CD4-positive, alpha-beta T cell (primary cell): ENCODE measurements at places on chromosomes 12 and 14. TPM values are rescaled to one million over a fixed set of nuclear protein-coding genes. Genes with fewer than 3 reads are reported as not detected.

DNA sequence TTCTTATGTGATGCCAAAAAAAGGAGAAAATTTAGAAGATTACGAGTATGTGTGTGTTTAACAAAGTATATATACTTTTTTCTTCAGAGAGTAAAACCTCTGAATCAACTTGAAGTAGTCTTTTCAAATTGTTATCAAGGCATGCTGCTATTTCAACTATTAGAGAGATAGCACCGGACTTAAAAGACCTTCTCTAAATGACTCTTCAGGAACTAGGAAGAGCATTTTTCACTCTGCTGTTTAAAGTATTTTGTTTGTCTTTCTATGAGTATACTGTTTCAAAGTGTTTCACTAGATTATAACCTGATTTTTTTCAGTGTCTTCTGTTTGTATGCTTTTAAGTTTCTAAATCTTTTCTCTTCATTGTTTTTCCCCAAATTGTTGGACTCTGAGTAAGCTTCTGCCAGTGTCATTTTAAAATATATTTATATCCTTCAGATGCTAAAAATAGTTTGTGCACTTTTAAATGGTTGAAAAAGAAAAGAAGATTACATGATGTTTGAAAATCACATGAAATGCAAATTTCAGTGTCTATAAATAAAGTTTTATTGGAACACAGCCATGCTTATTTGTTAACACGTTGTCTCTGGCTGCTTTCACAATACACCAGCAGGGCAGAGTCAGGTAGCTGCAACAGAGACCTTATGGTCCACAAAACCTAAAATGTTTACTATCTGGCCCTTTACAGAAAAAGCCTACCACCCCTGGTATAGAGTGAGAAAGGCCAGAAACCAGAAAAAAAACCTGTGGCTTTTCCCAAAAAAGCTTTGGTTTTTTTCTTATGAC, 21.3 kb downstream of the CRADD start:
- no peak for DNase-seq

DNA sequence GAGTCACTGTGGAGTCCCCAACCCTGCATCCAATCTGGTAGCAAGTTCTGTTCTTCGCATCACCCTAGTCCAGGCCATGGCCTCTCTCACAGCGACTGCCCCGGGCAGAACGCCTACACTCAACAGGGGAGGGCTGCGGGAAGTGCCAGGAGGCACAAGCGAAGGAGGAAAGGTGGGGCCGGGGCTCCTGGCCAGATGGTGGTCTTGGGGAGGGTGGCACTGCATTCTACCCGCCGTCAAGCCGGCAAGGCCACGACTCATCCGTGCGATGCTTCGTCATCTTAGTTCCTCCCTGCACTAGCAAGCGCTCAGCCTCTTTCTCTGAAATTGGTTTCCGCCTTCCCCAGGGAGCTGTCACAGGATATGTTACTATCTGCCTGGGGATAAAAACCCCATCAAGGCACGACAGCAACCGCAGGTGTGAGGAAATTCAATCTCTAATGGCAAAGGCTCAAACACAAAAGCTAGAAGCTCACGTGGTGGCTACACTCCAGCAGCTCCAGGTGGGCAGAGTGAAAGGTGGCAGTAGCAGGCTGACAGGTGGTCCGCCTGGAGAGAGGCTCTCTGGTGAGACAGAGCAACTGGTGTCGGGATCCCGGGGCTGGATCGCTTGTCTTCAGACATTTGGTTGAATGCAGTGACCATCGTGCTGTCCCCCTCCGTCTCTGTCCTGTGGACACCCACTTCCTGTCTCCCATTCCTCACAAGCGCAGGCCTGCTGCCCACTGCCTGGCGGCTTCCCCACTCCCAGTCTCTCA, 34.1 kb downstream of the ACADS start:
- no peak for DNase-seq

DNA sequence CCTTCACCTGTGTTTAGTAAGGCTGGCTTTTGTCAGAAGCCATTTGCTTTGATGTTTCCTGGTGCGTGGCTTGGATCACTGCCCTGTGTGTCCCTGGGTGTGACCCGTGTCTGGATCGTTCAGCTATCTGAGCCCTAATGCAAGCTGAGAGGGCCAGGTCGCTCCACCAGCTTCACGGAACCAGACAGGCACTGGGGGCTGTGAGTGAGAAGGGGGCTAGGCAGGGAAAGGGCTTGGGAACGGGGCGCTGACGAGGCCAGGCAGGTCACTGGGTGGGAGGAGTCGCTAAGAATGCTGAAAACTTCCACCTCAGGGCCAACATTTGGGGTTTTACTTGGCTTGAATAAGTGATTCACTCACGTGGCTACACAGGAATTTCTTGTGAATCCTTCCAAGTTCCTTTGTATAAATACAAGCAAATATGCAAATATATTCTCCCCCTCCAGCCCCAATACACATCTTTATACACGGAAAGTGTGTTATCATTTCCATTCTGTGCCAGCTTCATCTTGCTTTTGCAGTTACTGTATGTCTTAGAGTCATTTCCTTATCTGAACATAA, 24.2 kb upstream of the MMP17 start:
- DNase-seq: no peak

- DNase-seq: peak; percentile 28
These were observed 1.0 kb upstream of the ERC1 start for GRCh38 chr12:989751-990660.

- no peak for DNase-seq
These were observed 281.9 kb downstream of the CACNA1C start for GRCh38 chr12:2334689-2335088.

GRCh38 chr12:93373961-93374656, 3.6 kb upstream of the NUDT4 start:
- no peak for DNase-seq

- no peak for DNase-seq
These were observed 211.8 kb downstream of the LRRK2 start for GRCh38 chr12:40436564-40436963.

DNA sequence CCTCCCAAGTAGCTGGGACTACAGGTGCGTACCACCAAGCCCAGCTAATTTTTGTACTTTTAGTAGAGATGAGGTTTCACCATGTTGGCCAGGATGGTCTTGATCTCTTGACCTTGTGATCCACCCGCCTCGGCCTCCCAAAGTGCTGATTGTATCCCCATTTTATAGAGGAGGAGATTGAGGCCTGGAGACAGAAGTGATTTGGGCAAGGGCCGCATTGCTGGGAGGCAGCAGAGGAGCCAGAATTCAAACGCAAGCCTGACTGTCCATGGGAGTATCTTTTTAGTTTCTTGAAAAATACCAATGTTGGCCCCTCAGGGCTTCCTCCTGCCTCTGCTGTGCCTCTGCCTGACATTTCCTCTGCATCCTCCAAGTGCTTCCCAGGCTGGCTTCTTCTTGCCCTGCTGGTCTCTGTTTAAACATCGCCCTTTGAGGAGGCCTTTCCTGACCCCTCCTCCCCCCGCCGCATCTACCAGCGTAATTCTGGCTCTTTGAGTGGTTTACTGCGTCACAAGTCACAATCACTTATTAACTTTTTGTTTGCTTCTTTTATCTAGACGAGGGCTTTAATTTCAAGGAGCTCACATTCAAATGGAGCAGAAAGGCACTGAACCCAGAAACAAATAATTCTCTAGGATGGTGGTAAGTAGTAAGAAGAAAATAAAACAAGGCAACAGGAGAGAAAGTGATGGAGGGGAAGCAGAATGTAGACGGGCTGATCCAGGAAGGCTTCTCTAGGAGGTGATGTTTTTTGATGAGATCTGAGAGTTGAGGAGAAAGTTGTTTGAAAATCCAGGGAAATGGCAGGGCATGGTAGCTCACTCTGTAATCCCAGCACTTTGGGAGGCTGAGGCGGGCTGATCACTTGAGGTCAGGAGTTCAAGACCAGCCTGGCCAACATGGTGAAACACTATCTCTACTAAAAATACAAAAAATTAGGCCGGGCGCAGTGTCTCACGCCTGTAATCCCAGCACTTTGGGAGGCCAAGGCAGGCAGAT, 91.0 kb upstream of the MED13L start:
- no peak for DNase-seq

DNA sequence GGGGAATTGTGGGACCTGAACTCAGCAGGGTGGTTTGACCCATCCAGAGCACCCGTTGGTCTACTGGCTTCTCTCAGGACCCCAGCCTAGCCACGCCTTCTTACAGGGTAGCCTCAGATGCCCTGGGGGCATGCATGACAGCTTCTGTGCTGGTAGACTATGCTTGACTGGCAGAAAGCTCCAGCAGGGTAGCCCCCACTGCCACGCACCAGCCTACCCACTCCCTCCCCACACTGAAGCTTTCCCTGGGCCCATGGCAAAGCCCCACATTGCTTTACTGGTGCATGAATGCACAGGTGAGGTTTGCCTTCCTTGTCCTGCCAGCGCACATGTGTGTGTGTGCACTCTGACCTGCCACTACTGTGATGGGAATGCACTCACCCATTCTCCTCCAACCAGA, 772.2 kb downstream of the LRFN5 start:
- no peak for DNase-seq

DNA sequence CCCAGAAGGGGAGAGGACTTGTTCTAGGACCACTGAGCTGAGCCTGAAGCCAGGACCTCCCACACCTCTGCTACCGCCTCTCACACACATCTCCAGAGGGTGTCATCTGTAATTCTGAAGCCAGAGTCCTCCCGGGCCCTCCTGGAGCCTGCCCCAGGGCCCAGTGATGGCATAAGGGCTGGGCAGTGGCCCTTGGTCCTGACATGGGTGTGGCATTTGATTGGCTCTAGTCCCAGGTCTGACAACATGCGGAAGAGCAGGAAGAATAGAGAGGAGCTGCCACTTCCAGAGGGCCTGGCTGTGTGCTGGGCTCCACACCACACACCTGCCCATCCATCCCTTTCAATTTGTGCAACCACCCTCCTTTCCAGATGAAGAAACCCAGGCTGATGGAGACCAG, 144.3 kb upstream of the GSC start:
- DNase-seq: no peak

GRCh38 chr12:75716291-75717025, 205.0 kb upstream of the KRR1 start:
- no peak for DNase-seq

GRCh38 chr12:56816491-56816890, 53.4 kb downstream of the HSD17B6 start:
- no peak for DNase-seq

DNA sequence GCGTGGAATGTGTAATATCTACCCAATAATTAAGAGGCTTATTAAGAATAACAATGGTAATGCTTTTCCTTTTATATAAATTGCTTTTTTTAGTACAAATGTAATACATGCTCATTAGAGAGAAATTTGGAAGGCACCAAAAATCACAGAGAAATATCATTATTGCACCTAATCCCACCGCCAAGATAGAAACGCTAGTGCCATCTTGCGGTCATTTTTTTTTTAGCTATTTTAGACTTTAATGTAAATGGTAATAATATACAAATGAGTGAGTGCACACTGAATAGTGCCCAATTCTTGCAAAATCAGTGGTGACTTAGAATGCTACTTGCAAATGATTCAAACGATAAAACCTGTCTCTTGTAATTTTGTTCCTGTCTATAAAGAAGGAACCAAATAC, 576.8 kb upstream of the TMEM132C start:
- DNase-seq: no peak

DNA sequence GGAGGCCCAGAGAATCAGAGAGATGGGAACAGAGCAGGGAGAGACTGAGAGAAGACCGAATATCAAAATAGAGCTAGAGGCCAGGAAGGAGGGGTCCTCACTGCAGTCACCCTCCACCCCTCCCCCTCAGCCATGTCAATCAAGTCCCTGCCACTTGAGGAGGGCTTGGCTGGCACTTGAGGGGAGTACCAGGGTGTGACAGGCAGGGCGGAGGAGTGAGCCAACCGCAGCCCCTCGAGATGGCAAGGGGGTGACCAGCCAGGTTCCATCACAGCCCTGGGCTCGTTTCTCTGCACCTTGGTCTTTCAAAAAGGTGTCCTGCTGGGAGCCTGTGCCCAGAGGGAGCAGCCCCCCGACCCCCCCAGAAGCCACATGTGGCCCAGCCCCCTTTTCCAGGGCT, 4.2 kb downstream of the AQP5 start:
- no peak for DNase-seq

- DNase-seq: no peak
These were observed 1206.6 kb upstream of the TMEM132C start for GRCh38 chr12:127060310-127060847.

The IL22 gene
- not detected for total RNA-seq

The PLEK2 gene
- total RNA-seq: 1.4 TPM

The PAH gene
- not detected for total RNA-seq

The NELL2 gene
- total RNA-seq: 142 TPM

The KLRF1 gene
- total RNA-seq: not detected

The E2F7 gene
- total RNA-seq: 0.14 TPM
